Right renal pelvis (tissue), 4 donors: ENCODE measurements at places on chromosomes 6 and 20. TPM values are rescaled to one million over a fixed set of nuclear protein-coding genes. Genes with fewer than 3 reads are reported as not detected.

The RBPJL gene
- not detected for polyA plus RNA-seq

The LIN28B gene
- polyA plus RNA-seq: 0.17 TPM

The PTCHD4 gene
- 1.6 TPM for polyA plus RNA-seq

The WFDC10B gene
- not detected for polyA plus RNA-seq

The C6orf62 gene
- 134 TPM for polyA plus RNA-seq

The RIPOR2 gene
- 7.9 TPM for polyA plus RNA-seq

The SLC17A2 gene
- polyA plus RNA-seq: 0.46 TPM

The CST4 gene
- not detected for polyA plus RNA-seq

The EGFL8 gene
- polyA plus RNA-seq: 24.9 TPM
